WERI-Rb-1 (cell line): ENCODE measurements at places on chromosomes 7 and 10.

DNA sequence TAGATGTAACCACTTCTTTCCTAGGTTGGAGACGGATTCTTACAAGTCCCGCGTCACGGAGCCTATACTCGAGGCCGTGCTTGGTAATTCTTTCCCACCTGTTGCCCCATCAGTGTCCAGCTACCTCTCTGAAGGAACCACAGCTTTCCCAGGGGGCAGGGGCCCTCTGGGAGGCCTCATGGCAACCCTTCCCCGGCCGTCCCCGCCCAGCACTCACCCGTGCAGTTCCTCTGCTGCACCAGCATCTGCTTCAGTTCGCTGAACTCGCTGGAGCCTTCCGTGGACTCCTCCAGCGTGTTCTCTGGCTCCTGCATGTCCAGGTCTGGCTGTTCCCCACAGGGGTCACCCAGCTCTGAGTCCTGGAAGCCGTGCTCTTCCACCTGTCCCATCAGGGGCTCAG is 24.5 kb downstream of the ZNF777 start:
- no peak for DNase-seq

- no peak for DNase-seq
These were observed 56.4 kb upstream of the HABP2 start for GRCh38 chr10:113496111-113497109.

GRCh38 chr10:113802997-113803396 is 50.9 kb downstream of the DCLRE1A start:
- DNase-seq, result no peak

DNA sequence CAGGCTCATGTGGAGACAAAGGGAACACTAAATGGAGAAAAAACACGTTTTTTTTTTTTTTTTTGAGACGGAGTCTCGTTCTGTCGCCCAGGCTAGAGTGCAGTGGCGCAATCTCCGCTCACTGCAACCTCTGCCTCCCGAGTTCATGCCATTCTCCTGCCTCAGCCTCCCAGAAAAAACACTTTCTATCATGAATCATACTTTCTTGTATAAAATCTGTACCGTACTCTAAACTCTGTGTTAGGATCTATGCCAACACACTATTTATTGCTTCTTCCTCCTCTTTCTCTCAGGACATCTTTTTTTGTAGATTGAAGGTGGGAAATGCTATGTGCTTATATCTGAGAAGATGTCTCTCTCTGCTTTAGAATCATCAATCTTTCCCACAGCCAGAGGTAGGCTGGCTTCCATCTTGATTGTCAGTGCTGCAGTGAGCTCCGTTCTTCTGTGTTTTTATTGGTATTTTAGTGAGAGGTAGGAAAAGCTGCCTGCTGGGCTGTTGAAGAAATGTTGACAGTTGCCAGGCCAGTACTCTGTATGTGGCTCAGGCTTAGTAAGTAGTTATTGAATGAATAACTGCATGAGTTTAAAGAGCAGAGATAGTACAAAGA is 101.1 kb downstream of the GPR85 start:
- DNase-seq, result no peak

- DNase-seq, result no peak
These were observed 155.4 kb downstream of the CELF2 start for GRCh38 chr10:11173042-11173441.

- peak; percentile 95 for DNase-seq
These were observed 62.2 kb upstream of the TARP start for GRCh38 chr7:38335492-38336147.

- DNase-seq, result no peak
These were observed 332.7 kb upstream of the PFKP start for GRCh38 chr10:2734603-2735002.

DNA sequence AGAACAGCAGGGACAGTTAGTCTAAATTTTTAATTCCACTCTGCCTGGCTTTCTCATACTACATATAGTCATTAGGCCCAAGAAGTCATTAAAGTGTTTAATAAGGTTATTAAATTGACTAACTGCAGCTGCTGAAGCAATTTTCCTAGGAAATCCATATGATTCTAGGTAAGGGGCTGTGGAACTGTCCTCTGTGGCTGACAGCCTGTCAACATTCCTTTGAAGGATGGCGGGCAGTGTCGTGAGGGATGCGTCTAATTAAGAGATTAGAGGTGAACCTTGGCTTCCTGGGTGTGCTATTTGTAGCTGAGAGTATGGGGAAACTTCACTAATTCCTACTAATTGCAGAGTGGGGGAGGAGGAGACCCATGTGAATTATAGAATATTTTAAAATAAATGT is 64.6 kb downstream of the SNX10 start:
- no peak for DNase-seq

GRCh38 chr10:11086177-11086840 is 68.6 kb downstream of the CELF2 start:
- DNase-seq, result no peak

DNA sequence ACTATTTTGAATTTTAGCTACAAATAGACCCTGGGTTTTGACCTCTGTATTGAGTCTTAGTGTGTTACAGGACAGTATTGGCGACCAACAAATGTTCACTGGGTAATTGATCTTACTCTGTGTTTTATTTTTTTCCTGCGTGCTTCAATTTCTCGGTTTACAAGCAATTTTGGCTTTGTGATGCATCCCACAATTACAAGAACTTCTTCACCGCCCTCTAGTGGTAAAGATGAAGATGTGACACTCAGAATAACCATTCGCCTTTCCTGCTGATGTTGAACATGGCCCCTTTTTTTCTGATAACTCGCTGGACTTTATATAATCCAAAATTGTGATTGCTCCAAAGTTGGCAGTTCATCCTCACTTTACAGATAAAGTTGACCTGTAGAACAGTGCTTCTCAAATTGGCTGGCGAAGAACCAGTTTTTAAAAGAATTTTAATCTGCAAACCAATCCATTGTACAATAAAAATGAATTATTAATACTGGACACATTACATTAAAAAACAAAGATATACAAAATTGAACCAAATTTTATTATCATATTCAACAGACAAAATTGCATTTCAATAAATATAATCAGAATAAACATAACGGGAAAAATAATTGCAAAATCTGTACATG is 20.2 kb upstream of the SMC3 start:
- no peak for DNase-seq

GRCh38 chr10:79392506-79393176 is 45.4 kb downstream of the PPIF start:
- DNase-seq, result no peak

DNA sequence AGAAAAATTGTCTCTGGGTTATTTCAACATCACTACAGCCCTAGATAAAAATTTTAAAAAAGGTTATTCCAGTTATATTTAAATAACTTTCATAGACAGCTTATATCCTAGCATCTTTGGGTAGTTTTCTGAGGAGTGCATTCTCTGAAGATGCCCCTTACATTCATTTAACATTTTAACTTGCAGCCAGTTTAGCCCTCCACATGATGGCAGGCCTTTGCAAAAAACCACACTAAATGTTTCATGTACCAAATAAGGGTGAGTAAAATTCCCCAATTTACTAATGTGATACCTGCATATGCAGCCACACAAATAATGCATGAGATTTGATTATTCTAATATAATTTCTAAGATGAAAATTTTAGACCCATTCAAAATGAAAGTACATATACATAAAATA is 108.4 kb upstream of the ZWINT start:
- no peak for DNase-seq

- peak; percentile 72 for DNase-seq
These were observed 17.6 kb downstream of the DNAJB12 start for GRCh38 chr10:72337039-72337629.

DNA sequence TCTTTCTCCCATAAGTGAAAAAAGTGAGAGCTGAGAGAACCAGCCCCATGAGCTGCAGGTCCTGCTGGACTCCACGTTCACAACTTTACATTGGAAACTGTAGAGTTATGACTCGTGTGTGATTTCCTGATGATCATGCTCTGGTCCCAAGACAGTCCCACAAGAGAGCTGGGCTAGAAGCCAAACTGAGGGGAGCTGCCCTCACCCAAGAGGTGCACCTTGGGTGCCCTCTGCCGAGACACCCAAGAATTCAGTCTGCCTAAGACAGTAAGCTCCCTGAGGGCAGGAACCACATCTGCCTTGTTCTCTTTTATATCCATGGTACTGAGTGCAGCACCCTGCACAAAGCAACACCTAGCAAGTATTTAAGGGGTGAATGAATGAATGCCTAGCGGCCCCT is 112.8 kb upstream of the SFMBT2 start:
- DNase-seq, result no peak

DNA sequence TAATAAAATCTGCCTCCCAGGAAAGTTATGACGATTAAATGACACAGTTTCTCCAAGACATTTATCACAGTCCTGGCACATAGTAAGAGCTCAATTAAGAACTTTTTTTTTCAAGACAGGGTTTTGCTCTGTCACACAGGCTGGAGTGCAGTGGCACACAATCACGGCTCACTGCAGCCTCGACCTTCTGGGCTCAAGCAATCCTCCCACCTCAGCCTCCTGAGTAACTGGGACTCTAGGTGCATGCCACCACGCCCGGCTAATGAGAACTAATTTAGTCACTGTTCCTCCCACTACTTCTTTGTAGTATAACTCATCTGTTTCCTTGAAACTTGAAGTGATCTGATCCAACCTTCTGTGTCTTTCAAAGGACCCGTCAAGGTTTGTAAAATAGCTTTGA is 42.2 kb upstream of the MXI1 start:
- no peak for DNase-seq

DNA sequence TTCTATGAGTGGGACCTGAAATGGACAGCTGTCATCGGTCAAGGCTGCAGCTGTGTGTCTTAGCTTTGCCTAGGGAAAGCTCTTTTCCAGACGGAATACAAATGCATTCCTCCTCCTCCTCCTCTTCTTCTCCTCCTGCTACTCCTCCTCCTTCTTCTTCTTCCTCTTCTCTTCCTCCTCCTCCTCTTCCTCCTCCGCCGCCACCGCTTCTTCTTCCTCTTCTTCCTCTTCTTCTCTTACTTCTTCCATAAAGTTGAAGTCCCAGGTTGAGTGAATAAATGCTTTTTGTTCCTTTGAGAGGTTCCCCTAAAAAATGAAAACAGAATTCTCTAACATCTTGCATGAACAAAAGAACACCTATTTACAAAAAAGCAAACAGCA is 28.7 kb downstream of the KLF6 start:
- DNase-seq, result no peak
